Activated CD4-positive, alpha-beta T cell treated with anti-CD3 and anti-CD28 coated beads for 36 hours (primary cell): ENCODE measurements at places on chromosomes 6 and 20. TPM values are rescaled to one million over a fixed set of nuclear protein-coding genes. Genes with fewer than 3 reads are reported as not detected.
A peak's percentile ranks its signal among the peaks of the same experiment; 100 is the strongest.

The NFATC2 gene
- 49.8 TPM for total RNA-seq

The HEY2 gene
- total RNA-seq = not detected

The MOXD1 gene
- not detected for total RNA-seq

The BCAS1 gene
- 0.09 TPM for total RNA-seq

The PRSS16 gene
- total RNA-seq = 1.5 TPM

The TMX4 gene
- 19.2 TPM for total RNA-seq

DNA sequence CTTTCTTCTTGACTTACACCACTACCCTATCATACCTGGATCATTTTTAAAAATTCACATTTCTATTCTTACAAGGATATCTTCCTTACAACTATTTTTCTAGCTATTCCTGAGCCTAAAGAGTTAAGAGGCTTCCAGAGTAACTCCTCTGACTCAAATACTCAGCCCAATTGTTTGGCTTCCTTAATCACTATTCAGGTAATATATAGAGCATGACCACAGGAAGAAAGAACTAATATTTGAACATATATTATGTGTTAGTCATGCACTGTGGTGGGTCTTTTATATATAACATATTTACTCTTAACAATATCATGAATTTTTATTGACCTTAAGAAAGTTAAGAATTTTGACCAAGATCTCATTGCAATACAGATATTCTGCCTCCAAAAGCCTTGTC, 42.0 kb upstream of the ID4 start:
- DNase-seq = no peak

GRCh38 chr6:44049163-44049988, 77.9 kb downstream of the MRPL14 start:
- peak; percentile 36 for DNase-seq

DNA sequence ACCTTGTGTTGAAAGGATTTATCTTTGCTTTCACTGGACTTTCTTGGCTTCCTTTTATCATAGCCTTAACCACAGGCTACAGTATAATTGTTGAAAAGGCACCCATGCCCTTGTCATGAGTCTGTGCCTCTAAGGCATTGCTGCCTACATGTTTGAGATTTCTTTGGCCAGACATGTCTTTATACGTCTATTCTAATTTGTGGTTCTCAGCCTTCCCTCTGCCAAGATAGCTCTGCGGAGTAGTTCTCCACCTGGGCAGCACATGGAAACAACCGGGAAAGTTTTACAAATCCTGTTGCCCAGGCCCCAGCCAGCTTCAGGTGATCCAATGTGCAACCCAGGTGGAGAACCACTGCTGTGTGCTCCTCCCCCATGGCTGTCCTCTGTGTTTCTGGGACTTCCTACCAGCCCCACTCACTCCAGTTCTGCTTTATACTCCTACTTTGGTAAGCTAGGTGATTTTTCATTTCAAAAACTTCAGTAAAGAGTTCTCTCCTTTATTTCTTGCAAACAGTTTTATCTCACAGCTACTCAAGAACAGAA, 159.6 kb upstream of the MYLIP start:
- DNase-seq = no peak

GRCh38 chr6:100469101-100469859, 4.6 kb upstream of the SIM1 start:
- DNase-seq = no peak

GRCh38 chr20:41003143-41003935, 25.3 kb upstream of the TOP1 start:
- peak; percentile 83 for DNase-seq

DNA sequence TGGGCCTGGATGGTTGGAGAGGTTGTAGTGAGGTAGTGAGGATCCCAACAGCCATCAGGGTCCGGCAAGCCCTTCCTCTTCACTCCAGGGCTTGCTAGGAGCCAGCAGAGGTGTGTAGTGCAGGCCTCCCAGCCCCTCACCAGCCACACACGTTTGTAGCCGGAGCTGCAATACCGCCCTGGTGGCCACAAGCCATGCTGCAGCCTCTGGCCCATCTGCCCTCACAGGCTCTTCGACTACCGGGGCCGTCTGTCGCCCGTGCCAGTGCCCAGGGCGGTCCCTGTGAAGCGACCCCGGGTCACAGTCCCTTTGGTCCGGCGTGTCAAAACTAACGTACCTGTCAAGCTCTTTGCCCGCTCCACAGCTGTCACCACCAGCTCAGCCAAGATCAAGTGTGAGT, 36.4 kb downstream of the EIF2S2 start:
- no peak for DNase-seq

- DNase-seq = no peak
Observed at GRCh38 chr6:14271789-14272736, 154.5 kb downstream of the CD83 start.

DNA sequence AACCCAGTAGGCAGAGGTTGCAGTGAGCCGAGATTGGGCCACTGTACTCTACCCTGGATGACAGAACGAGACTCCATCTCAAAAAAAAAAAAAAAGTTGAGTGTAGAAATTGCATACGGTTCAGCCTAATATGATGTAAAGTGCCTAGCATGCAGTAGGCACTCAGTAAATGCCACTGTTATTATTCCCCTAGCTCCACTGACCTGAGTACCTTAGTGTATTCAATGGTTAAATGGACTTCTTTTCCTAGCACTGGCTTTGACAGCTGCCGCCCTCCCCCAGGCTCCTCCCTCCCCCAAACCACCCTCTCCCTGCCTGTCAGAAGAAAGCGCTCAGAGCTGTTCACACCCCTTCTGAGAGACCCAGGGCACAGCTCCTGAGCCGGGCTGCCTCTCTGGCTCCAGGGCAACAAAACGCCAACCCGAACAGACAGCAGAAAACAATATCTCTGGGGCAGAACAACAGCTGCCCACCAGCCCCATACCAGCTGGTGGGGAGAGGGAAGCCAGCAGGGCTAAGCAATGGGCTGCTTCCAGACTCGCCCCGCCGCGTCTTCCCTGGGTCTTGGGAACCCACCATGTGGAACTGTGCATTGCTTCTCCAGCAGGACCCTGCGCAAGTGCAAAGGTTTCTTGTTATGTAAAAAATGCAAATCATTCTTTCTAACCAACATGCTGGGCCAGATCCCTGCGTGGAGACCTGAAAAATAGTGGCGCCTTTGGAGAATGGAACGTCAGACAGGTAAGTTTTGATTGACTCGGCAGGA, 4.5 kb downstream of the CPNE5 start:
- DNase-seq = no peak

GRCh38 chr6:16700202-16700915, 60.9 kb downstream of the ATXN1 start:
- DNase-seq = peak; percentile 61

DNA sequence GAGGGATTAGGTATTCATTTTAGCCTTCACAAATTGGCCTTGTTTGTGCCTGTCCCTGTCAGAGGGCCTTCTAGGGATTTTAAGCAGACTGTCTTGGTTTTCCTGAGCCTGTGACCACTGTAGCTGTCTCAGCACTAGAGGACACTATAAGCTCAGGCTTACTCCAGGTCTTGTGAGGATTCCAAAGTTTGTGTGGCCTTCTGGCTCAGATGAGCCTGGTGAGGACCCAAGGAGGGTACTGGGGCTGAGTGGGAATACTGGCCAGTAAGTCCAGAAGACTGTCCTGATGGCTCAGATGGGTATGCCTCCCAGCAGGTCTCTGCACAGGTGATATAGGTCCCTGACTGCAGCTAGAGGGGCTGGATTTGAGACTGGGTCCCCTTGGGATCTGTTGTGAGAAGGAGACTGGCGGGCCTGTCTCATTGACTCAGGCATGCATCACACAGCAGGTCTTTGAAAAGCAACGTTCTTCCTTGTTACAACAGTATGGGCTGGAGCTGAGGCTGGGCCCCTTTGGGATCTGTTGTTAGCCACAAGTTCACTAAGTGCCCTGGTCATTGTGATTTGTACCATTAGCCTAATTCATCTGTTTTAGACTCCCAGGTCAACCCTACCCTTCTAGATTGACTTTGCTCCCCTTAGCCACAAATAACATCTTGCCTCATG, 26.3 kb upstream of the TFB1M start:
- DNase-seq = no peak

GRCh38 chr20:54485631-54486030, 10.2 kb downstream of the DOK5 start:
- no peak for DNase-seq

DNA sequence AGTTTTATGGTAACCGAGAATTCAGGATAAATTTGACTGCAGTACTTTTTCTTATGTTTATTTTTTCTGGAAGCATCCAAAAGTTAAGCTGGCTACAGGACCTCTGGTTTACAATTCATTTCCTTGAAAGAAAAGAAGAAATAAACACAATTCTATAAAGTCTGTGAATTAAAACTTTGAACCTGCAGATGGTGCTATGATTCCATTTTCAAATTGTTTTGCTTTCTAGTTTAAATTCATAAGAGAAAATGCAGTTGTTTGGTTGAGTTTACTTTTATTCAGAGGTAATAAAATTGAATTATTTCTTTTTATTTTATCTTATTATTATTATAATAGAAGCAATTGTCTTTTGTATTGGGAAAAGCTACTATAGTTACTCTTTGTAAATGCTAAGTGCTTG, 1.8 kb upstream of the VIP start:
- no peak for DNase-seq

DNA sequence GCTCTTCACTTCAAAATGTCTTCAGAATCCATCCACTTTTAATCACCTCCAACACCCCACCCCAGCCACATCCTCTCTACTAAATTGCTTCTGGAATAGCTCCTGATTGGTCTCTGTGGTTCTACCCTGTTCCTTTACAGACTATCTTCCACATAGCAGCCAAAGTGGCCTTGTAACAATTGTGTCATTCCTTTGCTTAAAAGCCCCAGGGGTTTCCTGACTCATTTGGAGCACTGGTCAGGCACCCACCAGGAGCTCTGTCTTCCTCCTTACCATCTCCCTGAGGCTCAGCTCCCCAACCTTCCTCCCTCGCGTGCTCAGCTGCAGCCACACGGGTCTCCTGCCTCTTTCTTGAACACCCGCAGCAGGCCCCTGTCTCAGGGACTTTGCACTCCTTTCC, 126.8 kb downstream of the HIVEP1 start:
- DNase-seq = no peak

DNA sequence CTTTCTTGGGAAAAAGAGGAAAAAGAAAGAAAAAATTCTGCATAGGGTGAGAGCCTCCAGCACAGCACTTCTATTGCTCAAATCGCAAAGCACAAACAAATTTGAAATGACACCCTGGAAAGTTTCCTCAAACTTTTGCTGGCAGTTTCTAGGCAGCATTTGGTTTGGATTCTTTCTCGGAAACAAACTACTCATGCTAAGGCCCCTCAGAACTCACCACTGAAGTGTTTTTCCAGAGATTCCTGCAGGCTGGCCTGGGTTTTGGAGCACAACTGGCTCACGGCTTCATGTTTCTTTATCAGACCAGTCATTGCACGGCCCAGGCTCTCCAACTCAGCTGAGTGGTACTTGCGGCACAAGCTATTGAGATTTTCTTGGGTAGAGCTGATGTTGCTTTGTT, 237.8 kb downstream of the SYNE1 start:
- DNase-seq = no peak

DNA sequence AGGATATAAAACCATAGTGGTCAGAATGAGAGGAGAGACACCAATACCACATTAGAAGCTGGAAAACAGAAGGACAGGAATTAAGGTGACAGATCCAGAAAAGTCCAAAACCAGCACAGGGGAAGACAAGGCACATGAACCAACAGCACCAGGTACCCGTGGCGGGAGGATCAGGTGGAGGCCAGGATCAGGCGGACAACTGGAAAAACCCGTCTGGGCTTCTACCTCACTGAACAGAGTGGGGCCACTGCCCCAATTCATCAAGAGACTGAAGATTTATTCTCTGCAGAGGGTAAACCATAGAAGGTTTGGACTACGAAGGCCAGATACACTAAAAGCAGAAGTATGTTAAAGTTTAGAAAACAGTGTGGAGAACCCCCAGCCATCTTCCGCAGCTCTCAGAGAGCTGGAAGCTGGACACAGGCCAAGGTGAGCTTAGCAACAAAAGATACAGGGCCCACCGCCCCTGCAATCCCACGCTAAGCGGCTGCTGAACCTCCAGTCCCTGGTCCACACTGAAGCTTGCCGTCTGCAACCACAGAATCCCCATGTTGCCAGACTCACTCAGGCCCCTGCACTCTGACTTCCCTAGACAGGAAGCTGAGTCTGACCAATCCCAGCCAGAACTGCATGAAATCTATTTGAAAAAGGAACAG, 29.9 kb downstream of the ABHD12 start:
- no peak for DNase-seq

DNA sequence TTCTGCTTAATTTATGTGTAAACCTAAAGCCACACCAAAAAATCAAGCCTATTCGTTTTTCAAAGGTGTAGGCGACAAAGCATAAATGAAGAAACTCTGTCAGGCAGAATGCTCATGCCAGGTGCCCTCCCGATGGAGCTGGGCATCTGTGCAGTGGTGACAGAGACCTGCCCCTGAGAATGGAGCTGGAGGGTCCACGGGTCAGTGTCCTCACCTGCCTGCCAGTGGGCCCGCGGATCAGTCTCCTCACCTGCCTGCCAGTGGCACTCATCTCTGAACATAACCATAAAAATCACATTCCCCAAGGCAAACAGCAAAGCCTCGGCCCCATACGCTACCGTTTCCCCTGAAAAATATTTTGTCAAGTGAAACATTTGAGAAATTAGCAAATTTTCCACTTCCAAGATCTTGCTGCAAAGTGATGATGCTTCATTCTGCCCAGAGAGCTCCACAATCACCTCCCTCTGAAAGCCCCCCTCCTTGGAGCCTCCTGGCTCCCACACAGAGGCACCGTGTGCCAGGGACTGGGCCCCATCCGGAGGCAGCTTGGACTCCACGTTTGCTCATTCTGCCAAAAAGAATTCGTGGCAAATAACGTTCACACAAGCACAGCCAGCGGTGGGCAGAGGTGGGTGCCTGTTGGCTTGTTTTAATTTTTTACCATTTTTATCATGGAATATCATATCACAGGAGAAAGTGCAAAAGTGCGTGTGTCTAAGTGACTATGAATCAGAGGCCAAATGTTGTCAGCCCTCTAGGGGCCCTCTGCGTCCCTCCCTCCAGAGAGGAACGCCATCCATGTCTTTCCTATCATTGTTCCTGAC, 88.8 kb downstream of the YTHDF1 start:
- DNase-seq = no peak

DNA sequence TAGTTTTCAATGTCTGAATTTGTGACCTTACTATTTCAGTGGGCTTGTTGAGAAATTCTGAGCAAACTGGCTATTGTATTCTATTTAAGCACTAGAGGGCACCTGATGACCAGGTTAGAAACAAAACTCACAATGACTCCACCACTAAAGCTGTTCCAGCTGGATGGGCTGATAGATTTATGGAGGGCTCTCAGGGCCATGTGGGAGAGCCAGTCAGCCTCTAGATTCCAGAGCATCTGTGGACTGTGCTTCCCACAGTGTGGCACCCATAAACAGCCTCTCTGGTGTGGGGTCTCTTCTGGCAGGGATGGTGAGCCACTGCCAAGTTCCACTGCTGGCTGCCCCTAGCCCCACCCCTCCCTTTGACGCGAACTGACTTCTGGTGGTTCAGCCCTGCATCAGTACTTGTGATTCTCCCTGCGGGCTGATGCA, 29.2 kb downstream of the C6orf58 start:
- no peak for DNase-seq

GRCh38 chr6:146847426-146847825, 248.7 kb downstream of the ADGB start:
- DNase-seq = no peak
